ENCODE measurements at places on chromosomes 3 and 15.

DNA sequence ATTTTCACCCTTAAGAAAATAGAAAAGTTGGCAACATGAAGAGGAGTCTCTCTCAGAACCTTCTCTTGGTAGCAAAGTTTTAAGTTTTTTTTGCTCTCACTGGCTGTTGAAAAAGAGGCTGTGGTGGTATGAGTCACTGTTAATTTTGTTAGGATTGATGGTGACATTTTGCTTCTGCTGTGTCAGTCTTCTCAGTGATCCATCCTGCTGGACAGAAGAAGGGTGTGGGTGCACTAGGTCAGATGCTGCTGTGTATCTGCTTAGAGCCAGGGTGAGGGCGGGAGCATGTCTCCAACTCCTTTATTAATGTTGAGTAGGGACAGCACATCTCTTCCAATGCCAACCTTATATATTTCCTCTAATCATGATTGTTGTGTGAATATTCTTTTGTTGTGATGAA lies 369.5 kb downstream of the FEZF2 start:
- DNase-seq = no peak

DNA sequence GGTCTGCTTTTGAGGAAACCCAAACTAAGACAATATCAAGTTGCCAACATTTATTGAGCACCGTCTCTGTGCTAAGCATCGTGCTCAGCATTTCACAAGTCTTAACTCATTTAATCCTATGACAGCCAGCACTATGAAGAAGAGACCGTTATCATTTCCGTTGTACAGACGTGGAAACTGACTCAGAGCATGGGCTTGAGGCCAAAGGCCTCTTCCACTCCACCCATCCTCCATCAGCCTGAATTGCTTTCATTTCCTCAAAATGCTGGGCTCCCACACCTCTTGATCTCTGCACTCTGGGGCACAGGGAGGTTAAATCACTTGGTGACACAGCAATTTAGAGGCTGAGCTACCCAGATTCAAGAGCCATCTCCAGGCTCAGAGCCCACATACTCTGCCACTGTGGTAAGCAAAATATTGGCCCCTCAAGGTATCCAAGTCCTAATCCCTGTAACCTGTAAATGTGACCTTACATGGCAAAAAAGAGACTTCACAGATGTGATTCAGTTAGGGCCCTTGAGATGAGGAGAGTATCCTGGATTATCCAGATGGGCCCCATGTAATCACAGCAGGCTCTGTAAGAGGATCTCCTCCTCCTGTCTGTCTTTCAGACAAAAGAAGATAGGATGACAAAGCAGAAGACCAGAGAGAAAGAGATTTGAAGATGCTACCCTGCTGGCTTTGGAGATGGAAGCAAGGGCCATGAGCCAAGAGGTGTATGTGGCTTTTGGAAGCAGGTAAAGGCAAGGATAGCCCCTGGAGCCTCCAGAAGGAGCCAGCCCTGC lies 24.3 kb upstream of the FLNB start:
- peak; percentile 67 for DNase-seq

GRCh38 chr15:51237816-51238215 lies 100.6 kb downstream of the CYP19A1 start:
- no peak for DNase-seq

DNA sequence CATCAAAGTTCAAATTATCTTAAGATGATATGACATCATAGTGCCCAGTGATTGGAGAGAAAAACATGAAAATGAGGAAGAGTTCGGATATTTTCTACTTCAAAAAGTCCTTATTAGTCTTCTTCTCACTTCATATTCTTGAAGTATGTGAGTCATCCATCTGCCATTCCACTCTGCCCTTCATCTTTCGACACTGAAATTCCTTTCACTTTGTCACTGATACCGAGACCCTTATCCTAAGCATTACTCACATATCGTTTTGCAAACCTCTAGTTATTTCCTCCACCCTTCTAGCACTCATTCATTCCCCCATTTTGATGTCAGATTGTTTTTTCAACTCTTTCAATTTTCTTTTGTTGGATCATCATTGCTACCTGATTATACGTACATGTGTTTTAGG lies 4.0 kb downstream of the OR5H14 start:
- no peak for DNase-seq

DNA sequence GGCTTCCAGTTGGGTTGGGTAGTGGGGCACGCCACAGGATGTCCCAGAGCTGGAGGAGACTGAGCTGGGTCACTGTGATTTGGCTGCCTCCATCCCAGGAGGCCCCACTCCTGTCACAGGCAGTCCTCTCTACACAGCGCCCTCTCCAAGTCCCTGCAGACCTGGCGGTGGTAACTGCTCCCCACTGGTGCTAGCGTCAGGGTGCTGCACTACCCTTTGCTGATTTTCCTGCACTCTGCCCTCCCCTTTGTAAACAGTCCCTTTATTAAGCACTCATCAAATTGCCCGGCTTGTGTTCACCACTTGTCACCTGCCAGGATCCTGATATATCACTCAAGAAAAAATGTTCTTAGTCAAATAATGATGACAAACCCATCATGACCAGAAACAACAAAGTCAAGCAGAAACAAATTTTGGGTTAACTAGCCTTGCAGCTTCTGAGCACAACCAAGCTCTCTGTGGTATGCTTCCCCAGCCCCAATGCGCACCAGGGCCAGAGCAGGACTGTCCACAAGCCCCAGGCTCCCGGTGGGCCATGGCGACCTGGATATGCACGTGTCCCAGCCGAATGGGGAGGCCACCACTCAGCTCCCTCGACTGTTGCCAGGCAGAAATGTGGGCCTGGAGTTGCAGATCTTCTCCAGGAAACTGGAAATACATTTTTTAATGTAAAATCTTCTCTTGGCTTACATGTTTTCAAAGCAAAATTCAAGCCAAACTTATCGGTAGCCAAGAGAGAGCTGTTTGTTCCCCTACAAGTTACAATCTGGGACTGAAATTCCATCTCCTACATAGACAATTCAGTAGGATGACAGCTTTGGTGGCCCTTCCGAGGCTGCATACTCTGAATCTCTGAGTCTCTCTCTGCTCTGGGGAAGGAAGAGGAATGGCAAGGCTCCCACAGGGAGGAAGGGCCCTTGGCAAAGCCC lies 24.5 kb downstream of the MEGF11 start:
- no peak for DNase-seq

- no peak for DNase-seq
Measured at GRCh38 chr15:101652786-101653430, 727 bp upstream of the TM2D3 start.

GRCh38 chr15:36501063-36501678 lies 78.3 kb upstream of the CDIN1 start:
- peak; percentile 23 for DNase-seq

- peak; percentile 64 for DNase-seq
Measured at GRCh38 chr3:48429317-48429959, 448 bp downstream of the PLXNB1 start.

DNA sequence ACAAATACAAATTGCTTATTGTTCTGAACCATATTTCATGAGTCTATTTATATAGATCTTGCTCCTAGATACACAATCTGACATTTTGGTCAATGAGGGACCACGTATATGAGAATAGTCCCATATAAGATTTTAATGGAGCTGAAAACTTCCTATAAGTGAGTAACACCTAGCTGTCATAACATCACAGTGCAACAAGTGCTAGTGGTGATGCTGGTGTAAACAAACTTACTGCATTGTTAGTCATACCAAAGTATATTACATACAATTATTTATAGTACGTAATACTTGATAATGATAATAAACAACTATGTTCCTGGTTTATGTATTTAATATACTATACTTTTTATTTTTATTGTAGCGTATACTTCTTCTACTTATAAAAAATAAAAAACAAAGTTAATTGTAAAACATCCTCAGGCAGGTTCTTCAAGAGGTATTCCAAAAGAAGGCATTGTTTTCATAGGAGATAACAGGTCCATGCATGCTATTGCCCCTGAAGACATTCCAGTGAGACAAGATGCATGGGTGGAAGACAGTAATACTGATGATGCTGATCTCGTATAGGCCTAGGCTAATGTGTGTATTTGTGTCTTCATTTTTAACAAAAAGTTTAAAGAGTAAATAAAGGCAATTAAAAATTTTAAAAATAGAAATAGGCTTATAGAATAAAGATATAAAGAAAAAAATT lies 46.8 kb upstream of the NAALADL2 start:
- no peak for DNase-seq

DNA sequence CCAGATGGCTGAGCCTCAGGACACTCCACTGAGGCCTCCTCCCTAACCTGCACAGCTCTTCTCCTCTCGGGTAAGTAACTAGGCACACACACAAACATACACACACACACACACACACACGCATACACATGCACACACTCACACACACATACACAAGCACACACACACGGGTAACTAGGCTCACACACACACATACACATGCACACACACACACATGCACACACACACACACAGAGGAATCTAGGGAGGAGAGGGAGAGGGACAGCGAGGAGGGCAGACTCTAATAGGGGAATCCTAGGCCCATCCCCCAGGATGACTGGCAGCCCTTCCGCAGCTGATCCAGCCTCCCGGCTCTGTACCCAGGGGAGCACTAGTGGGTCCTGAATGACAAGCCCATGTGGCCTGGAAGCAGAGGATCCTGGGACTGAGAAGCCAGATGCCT lies 177.4 kb upstream of the LINGO1 start:
- DNase-seq = peak; percentile 75

DNA sequence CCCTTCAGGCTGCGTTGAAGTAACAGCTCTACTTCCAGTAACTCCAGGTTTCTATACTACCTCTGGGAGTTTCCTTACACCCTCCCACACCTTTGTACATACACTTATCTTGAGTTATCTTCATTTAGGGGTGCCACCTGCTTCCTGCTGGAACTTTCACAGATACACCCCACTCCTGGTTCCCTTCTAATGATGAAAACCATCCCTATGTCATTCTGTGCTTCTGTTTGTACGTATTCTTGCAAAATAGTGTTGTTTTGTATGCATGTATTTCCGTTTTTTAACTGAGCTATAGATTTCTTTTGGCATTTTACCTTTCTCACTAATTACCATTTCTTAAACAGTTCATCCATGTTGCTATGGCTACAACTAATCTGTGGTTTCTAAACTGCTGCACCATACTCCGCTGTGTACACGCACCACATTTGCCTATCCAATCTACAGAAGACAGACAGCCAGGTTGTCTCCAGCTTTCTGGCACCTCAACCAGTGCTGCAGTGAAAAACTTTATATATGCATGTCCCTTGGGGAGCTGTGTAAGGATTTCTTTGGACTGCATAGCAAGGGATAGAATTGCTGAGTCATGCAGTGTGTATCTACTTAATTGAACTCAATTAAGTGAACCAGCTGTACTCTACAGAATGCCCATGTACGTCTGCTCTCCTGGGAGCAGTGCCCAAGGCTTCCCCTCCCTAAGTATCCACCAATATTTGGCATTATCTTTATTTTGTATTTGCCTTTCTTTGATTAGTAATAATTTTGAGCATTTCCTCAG lies 61.4 kb upstream of the ST8SIA2 start:
- DNase-seq = no peak

DNA sequence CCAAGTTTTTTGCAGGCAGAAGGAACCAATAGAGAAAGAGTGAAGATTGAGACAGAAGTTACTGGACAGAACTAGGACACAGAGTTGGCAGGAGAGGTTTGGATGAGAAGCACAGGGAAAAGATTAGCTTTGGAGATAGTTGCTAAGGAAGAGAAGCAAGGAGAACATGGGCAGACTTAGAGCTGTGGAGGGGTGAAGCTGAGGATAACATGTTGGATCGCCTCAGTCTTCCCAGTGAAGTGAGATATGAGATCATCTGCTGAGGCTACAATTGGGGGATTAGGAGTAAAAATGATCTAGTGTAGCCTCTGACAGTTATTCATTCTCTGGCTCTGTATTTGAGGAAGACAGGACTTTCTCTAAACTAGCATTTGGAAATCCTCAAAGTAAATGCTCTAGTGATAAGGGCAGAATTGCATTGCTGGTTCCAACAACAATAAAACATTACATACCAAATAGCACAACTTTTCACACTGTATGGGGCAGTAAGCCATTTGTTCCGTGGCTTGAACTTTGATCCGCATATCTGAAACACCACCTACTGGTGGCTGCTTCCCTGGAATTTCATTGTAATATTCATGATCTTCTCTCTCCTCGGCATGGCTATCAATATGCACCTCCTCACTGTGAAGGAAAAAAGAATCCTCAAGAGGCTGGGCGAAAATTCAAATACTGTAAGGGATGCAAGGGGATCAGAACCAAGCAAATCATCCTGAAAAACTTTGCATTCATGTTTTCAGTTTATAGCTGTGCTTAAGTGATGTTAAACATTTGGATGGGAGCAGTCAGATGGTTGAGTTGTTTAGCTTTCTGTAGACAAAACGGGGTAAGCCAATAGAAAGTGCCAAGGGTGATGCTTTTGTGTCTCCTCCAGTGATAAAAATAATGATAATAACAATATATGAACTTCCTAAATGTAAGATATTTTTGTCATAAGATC lies 22.2 kb upstream of the EID1 start:
- peak; percentile 31 for DNase-seq

DNA sequence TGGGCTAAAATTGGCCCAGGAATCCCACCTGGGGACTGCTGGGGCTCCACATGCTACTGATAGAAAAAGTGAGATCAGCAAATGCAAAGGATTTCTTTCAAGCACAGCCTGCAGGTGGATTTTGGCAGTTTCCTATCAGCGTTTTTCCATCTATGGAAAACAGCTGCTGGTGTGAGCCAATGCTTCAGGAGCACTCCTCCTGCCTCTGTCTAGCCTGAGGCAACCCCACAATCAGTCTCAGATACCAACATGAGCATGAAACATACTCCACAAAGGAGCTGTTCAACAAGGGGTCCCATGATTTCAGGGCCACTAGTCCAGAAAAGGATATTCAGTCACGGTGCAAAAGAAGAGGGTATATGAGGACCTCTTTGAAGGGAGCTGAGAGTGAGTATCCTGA lies 311.5 kb upstream of the THBS1 start:
- no peak for DNase-seq

DNA sequence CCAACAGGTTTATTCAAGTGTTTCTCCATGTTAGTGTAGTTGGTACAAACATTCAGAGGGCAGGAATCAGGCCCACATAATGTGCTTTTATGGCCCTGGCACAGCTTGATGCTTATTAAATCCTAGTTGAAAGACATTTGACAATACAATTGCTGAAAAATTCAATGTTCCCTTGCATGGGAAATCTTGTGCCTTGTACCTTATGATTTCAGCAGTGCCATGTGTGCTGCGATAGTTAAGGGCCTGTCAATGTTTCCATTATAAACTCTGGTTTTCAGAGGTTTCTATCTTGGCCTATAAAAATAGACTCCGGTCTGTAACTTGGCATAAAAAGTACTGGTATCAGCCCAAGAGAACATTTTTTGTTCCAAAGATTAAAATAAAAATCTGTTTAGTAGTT lies 207.2 kb downstream of the TBC1D5 start:
- DNase-seq = peak; percentile 19

GRCh38 chr15:101494251-101494796 lies 4.8 kb upstream of the PCSK6 start:
- no peak for DNase-seq

- DNase-seq = no peak
Measured at GRCh38 chr15:85773249-85773648, 21.5 kb downstream of the KLHL25 start.

- no peak for DNase-seq
Measured at GRCh38 chr15:96992817-96993216, 662.3 kb downstream of the NR2F2 start.

GRCh38 chr3:136752172-136752421 lies at the start of gene STAG1:
Gene STAG1, minus strand, starts transcription at chr3:136752378. Its CDS starts 121,480 bp downstream, at chr3:136630898.
- no peak for DNase-seq

Measured in femur (tissue), 1 donor.